Stimulated activated CD4-positive, alpha-beta T cell treated with anti-CD3 and anti-CD28 coated beads, Interleukin-1b, Interleukin-23, amount 100 ng/mL, for 48 hours (primary cell): ENCODE measurements at places on chromosomes 3 and 15.

DNA sequence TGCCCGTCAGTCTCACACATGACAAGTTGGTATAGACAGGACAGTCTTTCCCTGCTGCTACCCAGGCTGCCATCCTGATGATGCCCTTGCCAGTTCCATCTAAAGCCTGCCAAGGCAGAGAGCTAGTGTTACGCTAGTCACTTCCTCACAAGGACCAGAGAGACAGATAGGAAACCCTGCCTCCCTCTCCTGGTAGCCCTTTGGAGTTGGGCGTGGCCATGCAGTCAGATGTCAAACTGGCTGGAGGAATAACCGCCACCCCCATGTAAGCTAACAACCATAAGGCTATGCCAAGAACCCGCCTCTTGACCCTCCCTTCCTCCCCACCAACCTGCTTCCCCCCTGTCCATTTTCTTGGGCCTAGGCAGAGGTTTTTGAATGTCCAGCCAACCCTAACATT is 2.8 kb downstream of the TMEM115 start:
- no peak for DNase-seq

DNA sequence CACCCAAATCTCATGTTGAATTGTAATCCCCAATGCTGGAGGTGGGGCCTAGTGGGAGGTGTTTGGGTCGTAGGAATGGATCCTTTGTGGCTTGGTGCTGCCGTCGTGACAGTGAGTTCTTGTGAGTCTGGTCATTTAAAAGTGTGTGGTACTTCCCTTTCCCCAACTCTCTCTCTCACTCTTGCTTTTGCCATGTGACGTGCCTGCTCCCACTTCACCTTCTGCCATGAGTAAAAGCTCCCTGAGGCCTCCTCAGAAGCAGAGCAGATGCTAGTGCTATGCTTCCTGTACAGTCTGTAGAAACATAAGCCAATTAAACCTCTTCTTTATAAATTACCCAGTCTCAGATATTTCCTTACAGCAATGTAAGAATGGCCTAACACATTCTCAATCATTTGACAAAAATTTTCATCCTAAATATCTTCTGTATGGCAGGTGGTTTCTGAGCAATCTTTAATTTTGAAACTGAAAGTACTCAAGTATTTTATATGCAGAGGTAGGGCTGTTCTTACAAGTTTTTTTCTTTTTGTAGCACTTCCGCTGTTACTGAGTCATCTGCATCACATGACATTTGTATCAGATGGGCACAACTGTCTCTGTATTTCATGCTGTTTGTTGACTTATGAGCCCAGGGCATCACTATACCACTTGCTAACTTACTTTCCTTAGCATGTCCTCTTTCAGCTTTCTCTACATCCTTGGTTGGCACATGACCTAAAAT is 8.8 kb downstream of the RPL39L start:
- DNase-seq, result peak; percentile 53

DNA sequence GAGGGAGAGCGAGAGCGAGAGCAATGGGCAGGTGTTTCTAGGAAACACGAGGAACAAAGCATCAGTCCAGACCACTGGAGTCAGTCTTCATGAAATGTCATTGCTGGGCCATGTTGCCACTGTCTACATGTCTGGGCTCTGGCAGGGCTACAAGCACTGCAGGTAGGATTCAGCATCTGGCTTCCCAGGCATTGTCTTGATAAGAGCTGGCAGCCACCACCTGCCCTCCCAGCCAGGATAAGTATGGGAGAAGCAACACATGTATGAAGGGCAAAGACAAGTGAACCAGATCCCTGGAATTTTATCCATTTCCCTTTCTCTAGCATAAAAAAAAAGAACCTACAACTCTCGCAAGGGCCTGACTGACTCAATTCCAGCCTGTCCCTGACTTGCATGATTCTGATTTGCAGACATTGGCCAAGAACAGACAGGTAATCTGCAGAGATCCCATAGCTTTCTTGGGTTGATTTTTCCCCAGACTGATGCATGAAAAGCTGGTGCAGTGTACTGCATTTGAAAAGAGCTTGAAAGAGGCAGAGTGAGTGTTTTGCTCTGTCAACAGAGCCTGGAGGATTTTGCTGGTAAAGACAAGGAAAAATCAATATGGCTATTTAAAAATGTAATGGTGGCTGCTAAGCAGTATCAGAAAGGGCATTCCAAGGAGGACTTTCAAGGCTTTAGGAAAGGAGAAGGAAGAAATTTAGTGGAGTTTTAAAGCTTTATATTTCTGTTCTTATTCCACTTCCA is 157.2 kb upstream of the MYRIP start:
- no peak for DNase-seq

DNA sequence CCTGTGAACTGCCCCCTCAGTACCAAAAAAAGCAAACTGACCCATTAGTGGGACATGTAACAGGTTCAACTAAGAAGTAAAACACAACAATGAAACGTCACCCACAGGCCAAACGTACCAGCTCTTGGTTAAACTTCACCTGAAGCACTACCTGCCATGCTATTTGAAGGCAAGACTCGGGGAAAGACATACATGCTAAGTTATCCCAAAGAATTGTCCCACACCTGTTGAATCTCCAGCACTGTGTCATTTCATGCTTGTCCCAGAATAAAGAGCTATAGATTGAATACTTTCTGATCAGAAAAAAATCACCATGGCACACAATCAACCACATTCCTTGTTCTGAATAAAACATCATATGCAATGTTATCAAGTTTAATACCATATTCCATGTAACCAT is 195.4 kb upstream of the WNT5A start:
- no peak for DNase-seq

- no peak for DNase-seq
Measured at GRCh38 chr15:52486003-52486996, 42.4 kb downstream of the MYO5A start.

DNA sequence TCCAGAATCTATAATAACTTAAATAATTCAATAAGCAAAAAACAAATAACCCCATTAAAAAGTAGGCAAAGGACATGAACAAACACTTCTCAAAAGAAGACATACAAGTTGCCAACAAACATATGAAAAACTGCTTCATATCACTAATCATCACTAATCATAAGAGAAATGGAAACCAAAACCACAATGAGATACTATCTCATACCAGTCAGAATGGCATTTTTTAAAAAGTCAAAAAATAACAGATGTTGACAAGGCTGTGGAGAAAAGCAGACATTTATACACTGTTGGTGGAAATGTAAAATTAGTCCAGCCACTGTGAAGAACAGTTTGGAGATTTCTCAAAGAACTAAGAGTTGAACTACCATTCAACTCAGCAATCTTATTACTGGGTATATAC is 19.5 kb upstream of the ZMAT3 start:
- DNase-seq, result no peak

GRCh38 chr3:60268123-60268522 is 983.1 kb downstream of the FHIT start:
- no peak for DNase-seq

GRCh38 chr15:98529205-98530145 is 118.9 kb upstream of the IGF1R start:
- no peak for DNase-seq

GRCh38 chr15:70426096-70426821 is 328.5 kb upstream of the TLE3 start:
- DNase-seq, result no peak
